ENCODE measurements at places on chromosomes 7 and 10. TPM values are rescaled to one million over a fixed set of nuclear protein-coding genes. Genes with fewer than 3 reads are reported as not detected.

DNA sequence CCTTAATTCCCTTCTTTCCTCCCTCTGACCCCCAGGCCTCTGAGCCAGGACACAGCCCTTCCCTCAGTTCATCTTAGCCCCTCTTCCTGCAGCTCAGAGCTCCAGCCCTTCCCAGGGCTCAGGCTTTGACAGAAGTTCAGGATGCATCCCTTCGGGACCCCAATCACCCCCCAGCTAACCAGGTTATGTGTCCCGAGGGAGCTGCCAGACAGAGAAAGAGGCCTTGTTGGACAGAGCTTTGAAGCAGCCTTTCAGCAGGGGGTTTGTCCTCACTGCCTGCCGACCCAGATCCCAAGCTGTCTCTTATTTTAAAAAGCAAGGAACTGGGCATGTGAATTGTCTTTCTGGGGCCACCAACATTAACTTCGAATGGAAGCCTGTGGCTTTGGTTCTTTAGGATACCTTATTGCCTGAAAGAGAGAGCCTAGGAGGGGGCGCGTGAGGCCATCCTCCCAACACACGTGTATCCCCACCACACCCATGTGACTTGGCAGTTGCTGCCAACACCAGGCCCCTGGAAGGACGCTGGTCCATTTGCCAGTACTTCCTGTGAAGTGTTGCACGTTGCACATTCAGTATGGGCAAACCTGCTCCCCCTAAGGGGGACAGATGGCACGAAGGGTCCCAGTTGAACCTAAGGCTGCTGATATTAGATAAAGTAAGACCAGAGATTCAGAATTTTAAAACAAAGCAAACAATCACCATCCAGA, 858 bp downstream of the CCDC136 start:
- peaks cover 21% of the 10 kb centered on the region for H3K27me3 ChIP-seq
- no peak overlapping the region for H3K4me3 ChIP-seq
- DNase-seq: peak; percentile 49
- H3K4me1 ChIP-seq: peaks cover 18% of the 10 kb centered on the region

GRCh38 chr10:8830876-8831275, 776.4 kb downstream of the GATA3 start:
- H3K27ac ChIP-seq: no peak overlapping the region
- DNase-seq: no peak

NEURL1 gene
- total RNA-seq: 0.24 TPM

ZNF277 gene
- total RNA-seq: 14.1 TPM

HACD1 gene
- 184 TPM for total RNA-seq

SMIM30 gene
- total RNA-seq: 143 TPM

IFIT2 gene
- 4.2 TPM for total RNA-seq

HOGA1 gene
- 17.8 TPM for total RNA-seq

DNA sequence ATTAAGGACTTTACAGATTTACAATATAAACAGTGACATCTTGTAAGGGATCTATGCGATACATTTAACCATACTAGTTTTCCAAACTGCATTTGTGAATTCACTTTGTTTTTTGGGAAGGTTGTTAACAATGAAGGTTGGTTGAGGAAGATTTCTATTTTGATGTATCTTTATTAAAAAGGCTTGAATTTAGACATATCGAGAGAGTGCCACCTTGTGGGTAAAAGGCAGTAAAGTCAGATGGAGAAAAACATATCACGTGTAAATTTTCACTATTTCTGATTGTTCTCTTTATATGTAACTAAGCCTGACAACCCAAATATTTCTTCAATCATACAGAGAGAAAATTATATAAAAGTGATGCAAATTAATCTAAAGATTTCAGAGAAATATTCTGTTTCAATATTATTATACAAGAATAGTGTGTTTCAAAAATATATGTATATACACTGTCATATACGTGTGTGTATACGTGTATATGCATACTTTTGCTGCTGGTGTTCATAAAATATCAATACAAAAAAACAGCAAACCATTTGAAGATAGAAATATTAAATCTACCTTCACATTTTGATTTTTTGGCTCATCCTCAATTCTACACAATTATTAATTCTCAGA, 988.6 kb downstream of the SORCS1 start:
- DNase-seq: no peak
- H3K27ac ChIP-seq: no peak overlapping the region
- no peaks in the 10 kb centered on the region for H3K27me3 ChIP-seq
- no peaks in the 10 kb centered on the region for H3K36me3 ChIP-seq

GRCh38 chr10:47440207-47440606, 43.7 kb downstream of the ANXA8 start:
- H3K4me1 ChIP-seq: no peaks in the 10 kb centered on the region
- H3K36me3 ChIP-seq: no peaks in the 10 kb centered on the region
- no peak for DNase-seq
- H3K27ac ChIP-seq: no peak overlapping the region

GRCh38 chr7:8282162-8282561, 20.2 kb upstream of the ICA1 start:
- peak overlapping the region; percentile 6 for H3K27ac ChIP-seq
- H3K4me3 ChIP-seq: no peak overlapping the region
- H3K4me1 ChIP-seq: no peaks in the 10 kb centered on the region
- no peaks in the 10 kb centered on the region for H3K27me3 ChIP-seq

DNA sequence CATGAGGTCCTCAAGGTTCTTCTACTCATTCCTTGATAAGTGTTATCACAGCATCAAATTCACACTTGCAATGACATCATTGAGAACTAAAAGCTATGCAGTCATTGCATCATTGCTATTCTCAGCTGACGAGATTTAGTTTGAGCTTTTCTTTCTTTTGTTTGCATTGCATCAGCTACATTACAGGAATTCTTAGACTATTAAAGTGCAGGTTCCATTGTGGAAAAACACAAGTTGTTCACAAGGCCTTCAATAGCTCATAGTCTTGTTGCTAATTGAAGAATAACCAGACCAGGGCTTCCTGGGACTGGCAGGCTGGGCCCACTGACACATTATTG, 139.3 kb downstream of the CXCL12 start:
- H3K36me3 ChIP-seq: no peaks in the 10 kb centered on the region
- H3K4me1 ChIP-seq: no peaks in the 10 kb centered on the region
- H3K4me3 ChIP-seq: no peak overlapping the region
- no peak for DNase-seq

DNA sequence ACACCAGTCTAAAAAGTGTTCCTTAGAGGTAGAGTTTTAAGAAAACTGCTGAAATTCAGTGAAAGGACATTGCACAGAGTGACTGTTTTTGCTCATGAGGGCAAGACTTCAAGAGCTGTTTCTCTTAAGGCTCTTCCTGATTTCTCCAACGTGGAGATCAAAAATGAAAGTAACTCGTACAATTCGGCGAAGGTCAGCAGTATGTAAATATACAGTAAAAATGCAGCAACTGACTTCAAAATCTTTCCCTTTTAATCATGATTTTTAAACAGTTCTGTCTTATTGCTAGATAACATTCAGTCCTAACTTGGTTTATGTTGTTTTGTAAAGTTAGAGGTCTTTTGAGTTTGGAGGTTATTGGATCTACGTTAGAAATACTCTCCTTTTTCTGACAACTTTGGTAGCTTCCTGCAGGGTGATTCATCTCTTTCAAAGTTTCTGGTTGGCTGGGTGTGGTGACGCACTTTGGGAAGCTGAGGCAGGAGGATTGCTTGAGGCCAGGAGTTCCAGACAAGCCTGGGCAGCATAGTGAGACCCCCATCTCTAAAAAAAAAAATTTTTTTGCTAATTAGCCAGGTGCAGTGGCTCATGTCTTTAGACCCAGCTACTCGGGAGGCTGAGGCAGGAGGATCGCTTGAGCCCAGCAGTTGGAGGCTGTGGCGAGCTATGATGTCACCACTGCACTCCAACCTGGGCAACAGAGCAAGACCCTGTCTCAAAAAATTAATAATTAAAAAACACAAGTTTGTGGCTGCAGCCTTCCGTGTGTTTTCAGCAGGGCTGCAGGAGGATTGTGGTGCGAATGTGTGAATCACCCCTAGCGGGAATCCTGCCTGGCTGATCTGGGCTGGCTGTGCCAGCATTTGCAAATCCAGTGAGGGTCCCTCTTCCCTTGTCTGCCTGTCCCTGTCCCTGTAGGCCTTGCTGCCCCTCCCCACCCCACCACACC, 29.2 kb upstream of the AP5Z1 start:
- DNase-seq: no peak
- no peak overlapping the region for H3K4me3 ChIP-seq
- peaks cover 22% of the 10 kb centered on the region for H3K36me3 ChIP-seq
- peaks cover 65% of the 10 kb centered on the region for H3K4me1 ChIP-seq
- no peaks in the 10 kb centered on the region for H3K27me3 ChIP-seq

GRCh38 chr10:75266945-75267344, 31.2 kb upstream of the COMTD1 start:
- H3K27me3 ChIP-seq: no peaks in the 10 kb centered on the region
- no peak for DNase-seq
- no peak overlapping the region for H3K4me3 ChIP-seq
- no peak overlapping the region for H3K27ac ChIP-seq

GRCh38 chr10:60429084-60429849, 39.6 kb upstream of the ANK3 start:
- no peaks in the 10 kb centered on the region for H3K27me3 ChIP-seq
- no peaks in the 10 kb centered on the region for H3K36me3 ChIP-seq
- peaks cover 31% of the 10 kb centered on the region for H3K4me1 ChIP-seq
- no peak overlapping the region for H3K4me3 ChIP-seq
- no peak for DNase-seq
- no peak overlapping the region for H3K27ac ChIP-seq

- DNase-seq: no peak
- H3K4me3 ChIP-seq: no peak overlapping the region
- peaks cover 30% of the 10 kb centered on the region for H3K4me1 ChIP-seq
- no peaks in the 10 kb centered on the region for H3K27me3 ChIP-seq
- no peak overlapping the region for H3K27ac ChIP-seq
These were observed 5.9 kb downstream of the ZKSCAN1 start for GRCh38 chr7:100021297-100021696.

GRCh38 chr7:88202799-88203198, 17.0 kb downstream of the SRI start:
- no peak for DNase-seq
- H3K4me3 ChIP-seq: no peak overlapping the region
- H3K27ac ChIP-seq: no peak overlapping the region
- no peaks in the 10 kb centered on the region for H3K27me3 ChIP-seq

FRAT2 gene
- total RNA-seq: 5.8 TPM

LRRC72 gene
- not detected for total RNA-seq

- no peaks in the 10 kb centered on the region for H3K27me3 ChIP-seq
- H3K4me1 ChIP-seq: no peaks in the 10 kb centered on the region
- DNase-seq: peak; percentile 32
- H3K4me3 ChIP-seq: no peak overlapping the region
- no peaks in the 10 kb centered on the region for H3K36me3 ChIP-seq
These were observed 6.3 kb downstream of the ABCC2 start for GRCh38 chr10:99788598-99789256.

DNA sequence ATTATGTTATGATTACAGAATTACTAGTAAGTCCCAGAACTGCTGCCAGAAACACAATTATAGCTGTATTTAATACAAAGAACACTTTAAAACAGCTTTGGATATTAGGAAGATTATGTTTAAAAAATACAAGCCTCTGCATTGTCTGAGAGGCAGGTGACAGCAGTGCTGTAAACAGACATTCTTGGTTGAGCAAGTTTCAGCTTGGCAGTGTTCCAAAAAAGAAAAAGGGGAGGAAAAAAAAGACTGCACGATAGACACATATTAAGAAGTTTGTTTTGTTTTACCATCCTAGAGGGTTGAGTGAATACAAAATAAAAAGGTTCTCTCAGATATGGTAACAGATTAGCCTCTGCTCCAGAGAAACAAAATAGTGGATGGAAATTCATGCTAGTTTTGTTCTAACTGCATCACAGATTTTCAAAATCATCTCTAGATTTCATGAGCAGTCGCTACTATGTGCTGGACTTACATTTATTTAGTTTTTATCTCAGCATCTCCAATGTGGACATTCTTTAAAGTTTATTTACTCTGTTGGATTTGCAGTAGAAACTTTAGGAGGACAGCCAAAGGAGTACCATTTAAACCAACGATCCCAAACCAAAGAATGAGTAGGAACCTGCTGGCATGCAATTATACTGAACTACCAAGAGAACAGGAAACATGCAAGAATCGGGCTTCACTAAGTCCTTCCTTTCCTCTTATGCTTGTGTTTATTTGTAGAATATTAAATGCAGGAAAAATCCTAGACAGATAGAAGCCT, 9.0 kb downstream of the FAM204A start:
- peaks cover 14% of the 10 kb centered on the region for H3K4me1 ChIP-seq
- H3K27ac ChIP-seq: no peak overlapping the region
- H3K4me3 ChIP-seq: no peak overlapping the region
- no peak for DNase-seq

DNA sequence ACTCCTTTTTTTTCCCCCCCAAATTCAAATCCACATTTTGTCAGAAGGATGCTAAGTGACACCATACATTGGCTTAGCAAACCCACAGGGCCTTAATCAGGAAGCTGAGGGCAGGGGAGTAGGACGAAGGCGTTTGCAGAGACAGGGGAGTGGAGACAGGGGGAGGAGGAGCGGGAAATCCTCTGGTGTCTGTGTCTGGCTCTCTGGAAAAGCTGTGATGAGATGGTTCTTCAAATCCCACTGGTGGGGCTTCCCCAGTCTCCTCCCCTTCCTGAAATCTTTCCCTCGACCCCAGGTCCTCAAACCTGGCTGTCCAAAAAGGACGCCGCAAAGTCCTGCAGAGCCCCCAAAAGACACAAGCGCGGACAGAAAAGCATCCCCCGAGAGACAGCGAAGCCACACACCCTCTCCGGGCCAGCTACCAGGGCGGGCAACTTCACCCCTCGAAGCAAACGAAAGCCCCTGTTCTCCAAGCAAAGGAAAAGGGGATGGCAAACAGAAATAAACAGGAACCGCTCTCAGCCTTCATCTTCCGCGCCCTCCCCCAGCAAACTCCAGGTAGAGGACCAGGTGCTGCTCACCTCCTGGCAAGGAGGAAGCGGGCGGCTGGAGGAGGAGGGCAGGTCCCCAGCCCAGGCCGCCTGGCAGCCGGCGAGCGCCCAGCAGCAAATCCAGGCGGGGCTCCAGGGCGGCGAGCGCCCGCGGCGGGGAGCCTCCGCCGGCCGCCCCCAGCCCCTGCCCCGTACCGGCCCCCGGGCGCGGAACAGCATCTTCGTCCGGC, 520 bp downstream of the ELAPOR2 start:
- peak; percentile 16 for DNase-seq
- H3K27ac ChIP-seq: peak overlapping the region; percentile 61
- H3K36me3 ChIP-seq: no peaks in the 10 kb centered on the region
- peak overlapping the region; percentile 38 for H3K4me3 ChIP-seq
- H3K4me1 ChIP-seq: peaks cover 23% of the 10 kb centered on the region

- no peaks in the 10 kb centered on the region for H3K36me3 ChIP-seq
- peaks cover 75% of the 10 kb centered on the region for H3K4me1 ChIP-seq
- H3K4me3 ChIP-seq: no peak overlapping the region
- DNase-seq: no peak
- H3K27ac ChIP-seq: peak overlapping the region; percentile 50
These were observed 61.9 kb downstream of the CAMK2B start for GRCh38 chr7:44263326-44264082.

Measured in heart right ventricle (tissue), 16 donors.